ENCODE measurements at places on chromosomes 7 and 10. TPM values are rescaled to one million over a fixed set of nuclear protein-coding genes. Genes with fewer than 3 reads are reported as not detected.

RBM20 gene
- 0.19 TPM for total RNA-seq

HYAL4 gene
- total RNA-seq: not detected

NPFFR1 gene
- total RNA-seq: not detected

AZGP1 gene
- not detected for total RNA-seq

ZNF365 gene
- 3.3 TPM for total RNA-seq

BEND7 gene
- 0.58 TPM for total RNA-seq

SSC4D gene
- 0.77 TPM for total RNA-seq

SLC26A5 gene
- total RNA-seq: not detected

PYROXD2 gene
- 6.5 TPM for total RNA-seq

GNAI1 gene
- total RNA-seq: 56.9 TPM

ZNF425 gene
- 3.1 TPM for total RNA-seq

CLDN3 gene
- total RNA-seq: not detected

CYP3A7 gene
- not detected for total RNA-seq

VWA2 gene
- total RNA-seq: under 0.01 TPM

GHRHR gene
- total RNA-seq: not detected

CALCR gene
- total RNA-seq: not detected

CCL24 gene
- not detected for total RNA-seq

ADAP1 gene
- total RNA-seq: 4.4 TPM

PPP1R17 gene
- total RNA-seq: not detected

ADAM22 gene
- 0.28 TPM for total RNA-seq

HSPA12A gene
- total RNA-seq: 18.0 TPM

ADIRF gene
- 69.4 TPM for total RNA-seq

OR2A42 gene
- not detected for total RNA-seq

MYO1G gene
- total RNA-seq: under 0.01 TPM

NEURL1 gene
- under 0.01 TPM for total RNA-seq

DLX6 gene
- not detected for total RNA-seq

THSD7A gene
- 0.58 TPM for total RNA-seq

JCAD gene
- total RNA-seq: 7.1 TPM

SLC39A12 gene
- total RNA-seq: not detected

HSPB1 gene
- total RNA-seq: 32.1 TPM

PON1 gene
- total RNA-seq: not detected

NPTX2 gene
- 5.4 TPM for total RNA-seq

IQUB gene
- total RNA-seq: 0.19 TPM

LRRN3 gene
- 10.5 TPM for total RNA-seq

SEMA3D gene
- 7.0 TPM for total RNA-seq

CPVL gene
- total RNA-seq: 0.58 TPM

CHST3 gene
- 19.4 TPM for total RNA-seq

DMBT1 gene
- total RNA-seq: under 0.01 TPM

LIPN gene
- total RNA-seq: not detected

CLCN1 gene
- total RNA-seq: not detected

PRLHR gene
- total RNA-seq: not detected

CPED1 gene
- total RNA-seq: 52.1 TPM

ACTL6B gene
- not detected for total RNA-seq

TUBAL3 gene
- not detected for total RNA-seq

ZNF438 gene
- 1.3 TPM for total RNA-seq

SMKR1 gene
- not detected for total RNA-seq

PKD1L1 gene
- total RNA-seq: 0.28 TPM

Measured in regular cardiac myocyte (primary cell).